ENCODE measurements at places on chromosomes 4 and X.

- no peak for DNase-seq
These were observed 366.5 kb downstream of the MID1IP1 start for GRCh38 chrX:39167791-39168190.

- DNase-seq, result no peak
These were observed 82.5 kb downstream of the CPE start for GRCh38 chr4:165461159-165461821.

DNA sequence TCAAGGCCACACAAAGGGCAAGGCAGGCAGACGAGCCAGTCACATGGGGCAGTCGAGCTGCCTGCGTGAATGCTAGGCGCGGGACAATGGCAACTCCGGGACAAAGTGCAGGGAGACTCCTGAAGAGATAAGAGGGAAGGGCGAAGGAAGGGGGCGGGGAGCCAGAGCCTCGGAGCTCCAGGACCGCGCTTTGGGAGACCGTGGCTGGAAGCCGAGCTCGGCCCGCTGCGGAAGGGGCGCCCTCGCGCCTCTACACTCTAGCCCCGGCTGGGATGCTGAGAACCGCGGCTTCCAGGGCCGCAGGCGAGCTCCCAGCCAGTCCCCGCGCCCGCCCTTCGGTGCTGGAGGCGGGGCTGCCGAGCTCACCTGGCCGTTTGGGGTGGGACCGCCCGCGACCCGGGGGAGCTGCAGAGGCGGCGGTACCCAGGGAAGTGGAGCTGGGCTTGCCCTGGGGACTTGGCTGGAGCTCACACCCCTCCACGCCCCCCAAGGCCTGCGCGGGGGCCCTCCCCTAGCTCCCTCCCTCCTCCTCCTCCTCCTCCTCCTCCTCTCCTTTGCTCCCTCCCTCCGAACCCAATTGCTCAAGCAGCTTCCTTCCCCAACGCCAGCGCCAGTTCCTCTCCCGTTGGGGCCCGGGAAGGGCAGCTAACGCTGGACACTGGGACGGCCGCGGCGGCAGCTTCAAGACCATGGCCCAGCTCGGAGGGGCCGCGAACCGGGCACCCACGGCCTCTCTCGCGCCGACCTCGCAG lies at the start of gene SOWAHD:
SOWAHD (plus strand) TSS at position 610 of the 752 bp plus-strand sequence; CDS start at position 690, 80 bp downstream.
- no peak for DNase-seq

DNA sequence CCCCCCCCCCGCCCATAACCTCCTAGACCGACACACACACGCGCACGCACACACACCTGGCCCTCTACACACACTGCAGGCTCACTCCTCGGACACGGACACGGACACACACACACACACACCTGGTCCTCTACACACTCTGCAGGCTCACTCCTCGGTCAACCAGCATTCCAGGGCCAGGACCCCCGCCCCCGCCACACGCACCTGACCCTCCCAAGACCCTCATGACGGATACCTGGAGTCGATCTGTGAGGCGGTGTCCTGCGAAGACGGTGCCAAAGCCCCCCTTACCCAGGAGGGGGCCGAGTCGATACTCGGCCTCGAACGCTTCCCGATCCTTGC lies 552 bp downstream of the PIM2 start:
- no peak for DNase-seq

DNA sequence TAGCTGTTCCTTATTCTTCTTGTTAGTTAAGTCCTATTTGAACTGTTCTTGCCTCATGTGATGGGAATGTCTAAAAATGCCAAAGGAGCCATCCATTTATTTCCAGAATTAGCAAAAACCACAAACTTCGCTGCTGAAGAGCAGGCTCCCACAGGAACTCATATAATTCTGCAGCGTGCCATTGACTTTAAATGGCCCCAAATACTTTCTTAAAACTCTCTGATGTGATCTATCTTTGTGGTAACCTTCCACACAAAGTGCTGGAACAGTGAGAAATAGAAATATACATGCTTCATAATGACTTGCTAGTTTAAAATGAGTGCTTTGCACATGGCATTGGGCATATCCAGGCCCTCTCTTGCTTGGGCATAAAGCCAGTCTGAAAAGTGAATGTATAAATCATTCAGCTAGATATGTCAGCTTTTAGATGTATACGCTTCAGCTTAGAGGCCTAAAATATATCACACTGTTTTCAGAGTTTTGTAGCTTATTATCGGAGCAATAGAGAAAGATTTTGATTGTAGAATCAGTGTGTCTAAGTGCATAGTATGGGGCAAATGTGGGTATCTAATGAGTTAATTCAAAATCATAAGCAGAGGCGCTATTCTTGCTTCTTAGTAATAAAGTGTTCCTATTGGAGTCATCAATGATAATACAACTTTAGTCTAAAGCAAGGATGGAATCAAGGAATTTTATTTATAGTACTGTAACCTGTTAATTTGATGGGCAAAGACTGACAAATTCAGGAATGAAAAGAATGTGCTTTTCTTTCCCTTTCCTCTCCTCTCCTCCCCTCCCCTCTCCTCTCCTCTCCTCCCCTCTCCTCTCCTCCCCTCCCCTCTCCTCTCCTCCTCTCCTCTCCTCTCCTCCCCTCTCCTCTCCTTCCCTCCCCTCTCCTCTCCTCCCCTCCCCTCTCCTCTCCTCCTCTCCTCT lies 392.2 kb upstream of the ZFP42 start:
- DNase-seq, result no peak

GRCh38 chrX:147912093-147912801 lies 528 bp downstream of the FMR1 start:
- DNase-seq, result no peak

- DNase-seq, result no peak
These were observed 17.3 kb downstream of the FNIP2 start for GRCh38 chr4:158786121-158786601.

DNA sequence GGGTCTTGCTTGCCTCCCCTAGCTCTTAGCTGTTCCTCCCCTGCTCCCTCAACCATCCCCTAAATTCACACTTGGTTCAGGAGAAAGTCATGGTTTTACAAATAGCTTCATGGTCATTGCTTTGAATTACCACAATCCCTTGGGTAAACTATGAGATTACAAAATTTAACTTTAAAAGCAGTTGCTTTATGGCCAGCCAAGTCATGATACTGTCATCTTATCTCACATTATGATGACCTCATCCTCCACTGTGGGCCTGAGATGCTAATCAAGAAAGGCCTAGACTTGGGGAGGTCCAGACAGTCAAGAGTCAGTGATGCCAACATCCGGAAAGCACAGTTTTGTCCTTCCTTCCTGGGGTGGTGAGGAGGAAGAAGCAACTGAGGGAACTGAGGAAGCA lies 10.5 kb upstream of the FGF16 start:
- DNase-seq, result no peak

- DNase-seq, result no peak
These were observed 2.8 kb downstream of the TRO start for GRCh38 chrX:54923376-54923775.

- no peak for DNase-seq
These were observed 1499.4 kb upstream of the PCDH7 start for GRCh38 chr4:29220761-29221160.

DNA sequence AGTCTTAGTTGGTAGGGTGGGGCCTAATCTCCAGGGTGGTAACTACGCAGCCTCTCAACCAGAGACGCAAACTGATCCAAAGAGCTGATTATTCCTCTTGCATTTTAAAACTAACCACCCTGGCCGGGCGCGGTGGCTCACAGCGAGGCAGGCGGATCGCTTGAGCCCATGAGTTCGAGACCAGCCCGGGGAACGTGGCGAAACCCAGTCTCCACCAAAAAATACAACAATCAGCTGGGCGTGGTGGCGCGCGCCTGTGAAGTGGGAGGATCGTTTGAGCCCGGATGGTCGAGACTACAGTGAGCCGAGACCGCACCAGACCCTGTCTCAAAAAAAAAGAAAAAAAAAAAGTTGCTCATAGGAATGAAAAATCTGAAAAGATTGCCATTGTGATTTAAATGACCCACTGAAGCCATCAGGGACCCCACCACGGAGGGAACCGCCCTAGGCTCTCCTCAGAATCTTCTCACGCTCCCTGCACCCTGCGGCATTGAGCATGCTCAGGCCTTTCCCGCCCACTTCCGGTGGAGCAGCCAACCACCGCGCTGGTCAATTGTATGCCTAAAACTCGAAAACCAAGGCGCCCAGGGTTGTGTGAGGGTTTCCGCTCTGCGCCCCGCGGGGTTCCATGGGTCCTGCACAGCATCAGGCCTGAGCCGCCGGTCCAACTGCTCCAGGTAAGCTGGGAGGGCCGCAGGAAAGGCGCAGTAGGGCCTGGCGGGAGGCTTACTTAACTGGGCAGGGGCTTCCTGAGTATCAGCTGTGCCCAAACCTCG lies at the start of gene TRIM60:
TRIM60 (plus strand) TSS at position 564 of the 776 bp plus-strand sequence. CDS start 8,074 bp downstream, outside the sequence.
- no peak for DNase-seq

GRCh38 chrX:38628587-38628986 lies 67.2 kb downstream of the TSPAN7 start:
- no peak for DNase-seq

- DNase-seq, result no peak
These were observed 223.1 kb upstream of the SLIT2 start for GRCh38 chr4:20028645-20029044.

DNA sequence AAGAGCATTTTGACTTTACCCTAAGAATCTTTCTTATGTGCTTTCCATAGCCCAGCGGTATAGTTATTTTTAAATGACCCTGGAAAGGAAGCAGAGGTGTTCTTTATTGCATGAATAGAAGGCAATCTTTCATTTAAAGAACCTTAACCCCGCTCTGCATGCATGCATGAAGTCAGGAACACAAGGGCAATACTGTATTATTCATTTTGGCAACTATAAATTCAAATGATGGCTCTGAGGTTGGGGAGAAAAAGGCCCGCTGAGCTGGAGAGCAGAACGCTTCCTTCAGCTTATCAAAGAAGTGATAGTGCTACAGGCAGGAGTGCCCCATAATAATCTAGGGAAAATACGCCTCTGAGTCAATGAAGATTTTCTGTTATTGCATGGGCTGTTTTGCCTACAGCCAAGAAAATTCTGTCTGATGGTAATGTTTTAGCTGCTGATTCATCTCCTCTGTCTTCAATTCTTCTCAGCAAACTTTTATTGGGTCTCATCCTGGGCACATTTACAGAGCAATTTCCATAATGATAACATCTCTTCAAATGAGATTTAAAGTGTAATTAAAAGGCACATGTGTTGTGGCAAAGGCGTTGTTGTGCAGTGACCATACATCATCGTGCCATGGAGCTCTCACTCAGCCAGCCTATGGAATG lies 452.2 kb upstream of the FTHL17 start:
- DNase-seq, result no peak

DNA sequence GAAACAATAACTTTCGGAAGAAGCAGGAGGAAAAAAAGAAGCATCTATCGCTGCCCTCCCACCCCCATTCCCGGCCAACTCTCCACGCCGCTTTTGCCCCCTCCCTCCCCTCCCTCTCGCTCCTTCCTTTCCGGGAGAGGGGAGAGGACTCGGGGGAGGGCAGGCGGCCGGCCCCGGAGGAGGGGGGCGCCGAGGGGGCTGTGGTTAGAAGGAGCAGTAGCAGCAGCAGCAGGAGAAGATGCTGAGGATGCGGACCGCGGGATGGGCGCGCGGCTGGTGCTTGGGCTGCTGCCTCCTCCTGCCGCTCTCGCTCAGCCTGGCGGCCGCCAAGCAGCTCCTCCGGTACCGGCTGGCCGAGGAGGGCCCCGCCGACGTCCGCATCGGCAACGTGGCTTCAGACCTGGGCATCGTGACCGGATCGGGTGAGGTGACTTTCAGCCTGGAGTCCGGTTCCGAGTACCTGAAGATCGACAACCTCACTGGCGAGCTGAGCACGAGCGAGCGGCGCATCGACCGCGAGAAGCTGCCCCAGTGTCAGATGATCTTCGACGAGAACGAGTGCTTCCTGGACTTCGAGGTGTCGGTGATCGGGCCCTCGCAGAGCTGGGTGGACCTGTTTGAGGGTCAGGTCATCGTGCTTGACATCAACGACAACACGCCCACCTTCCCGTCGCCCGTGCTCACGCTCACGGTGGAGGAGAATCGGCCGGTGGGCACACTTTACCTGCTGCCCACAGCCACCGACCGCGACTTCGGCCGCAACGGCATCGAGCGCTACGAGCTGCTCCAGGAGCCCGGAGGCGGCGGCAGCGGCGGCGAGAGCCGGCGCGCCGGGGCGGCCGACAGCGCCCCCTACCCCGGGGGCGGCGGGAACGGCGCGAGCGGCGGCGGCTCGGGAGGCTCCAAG lies 1.3 kb downstream of the PCDH7 start:
- no peak for DNase-seq

DNA sequence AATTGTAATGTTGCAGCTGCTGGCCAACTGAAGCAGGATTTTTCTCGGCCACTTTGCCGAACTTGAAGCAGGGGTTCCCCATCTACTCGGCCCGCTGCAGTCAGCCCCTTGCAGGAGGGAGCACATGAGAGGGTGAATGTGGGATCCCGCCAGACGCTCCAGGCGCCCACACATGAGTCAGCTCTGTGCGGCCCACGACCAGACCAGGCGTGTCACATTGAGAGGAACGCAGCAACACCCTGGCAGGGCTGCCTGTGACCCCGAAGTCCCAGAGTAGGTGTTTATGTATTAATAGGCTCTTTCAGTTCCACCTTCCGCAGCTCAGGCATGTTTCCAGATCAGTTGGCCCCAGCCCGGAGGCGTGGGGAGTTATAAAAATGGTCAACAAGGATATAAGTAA lies 344.7 kb upstream of the PABPC4L start:
- no peak for DNase-seq

DNA sequence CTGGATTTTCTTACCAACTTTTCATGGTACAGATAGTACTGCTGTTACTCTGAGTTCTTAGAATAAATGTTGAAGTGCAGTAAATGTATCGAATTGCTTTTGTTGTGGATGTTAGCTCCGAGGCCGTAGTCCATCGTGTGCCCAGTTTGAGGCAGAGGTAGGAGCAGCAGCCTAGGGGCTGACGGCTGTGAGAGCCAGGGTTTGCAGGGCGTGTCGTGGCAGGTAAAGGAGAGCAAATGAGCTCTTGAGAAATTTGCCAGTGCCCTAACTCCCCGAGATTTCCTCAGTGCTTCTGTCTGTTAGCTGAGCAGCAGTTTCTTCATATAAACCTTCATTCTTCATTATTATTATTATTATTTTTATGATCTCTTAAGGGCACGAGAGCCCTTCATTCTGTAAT lies 21.6 kb downstream of the PRIMPOL start:
- DNase-seq, result no peak

GRCh38 chr4:79597266-79597665 lies 189.2 kb upstream of the GK2 start:
- DNase-seq, result no peak

DNA sequence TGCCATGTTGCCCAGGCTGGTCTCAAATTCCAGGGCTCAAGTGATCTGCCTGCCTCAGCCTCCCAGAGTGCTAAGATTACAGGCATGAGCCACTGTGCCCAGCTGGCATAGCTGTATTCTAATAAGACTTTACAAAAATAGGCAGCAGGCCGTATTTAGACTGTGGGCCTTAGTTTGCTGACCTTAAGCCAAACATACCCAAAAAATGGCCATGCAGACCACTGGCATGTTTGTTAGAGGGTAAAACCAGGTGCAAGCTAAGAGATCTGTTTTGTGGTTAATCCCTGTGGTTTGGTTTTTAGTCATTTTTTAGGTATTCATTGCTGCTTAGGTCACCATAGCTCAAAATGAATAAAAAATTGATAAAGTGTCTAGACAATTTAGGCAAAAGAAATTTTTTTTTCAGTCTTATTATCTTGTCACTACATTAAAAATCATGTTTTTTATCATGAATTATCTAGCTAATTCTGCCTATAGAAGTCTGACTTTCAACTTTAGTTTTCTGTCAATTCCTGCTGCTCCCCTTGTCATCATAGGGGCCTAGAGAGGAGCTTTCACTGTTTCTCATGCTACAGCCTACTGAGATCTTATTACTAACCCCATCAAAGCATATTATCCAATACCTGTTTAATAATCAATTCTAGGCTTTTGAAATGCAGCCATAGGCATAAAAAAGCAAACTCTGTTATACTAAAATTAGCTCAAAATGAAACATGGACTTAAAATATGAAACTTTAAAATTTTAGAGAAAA lies 7.5 kb upstream of the SPINK2 start:
- DNase-seq, result no peak

GRCh38 chr4:23305026-23305425 lies 584.8 kb downstream of the PPARGC1A start:
- DNase-seq, result no peak

Data from stimulated activated CD8-positive, alpha-beta memory T cell treated with anti-CD3 and anti-CD28 coated beads, Interleukin-4, amount 100 ng/mL, for 1 hour (primary cell).